Activated naive CD4-positive, alpha-beta T cell treated with anti-CD3 and anti-CD28 coated beads, Interleukin-2, amount 50 U/mL, for 16 hours (primary cell): ENCODE measurements at places on chromosomes 11 and 22.

GRCh38 chr11:66470015-66470414 is 3.3 kb downstream of the PELI3 start:
- DNase-seq, result no peak

GRCh38 chr22:44351685-44352377 is 39.1 kb upstream of the SHISAL1 start:
- DNase-seq, result peak; percentile 31

DNA sequence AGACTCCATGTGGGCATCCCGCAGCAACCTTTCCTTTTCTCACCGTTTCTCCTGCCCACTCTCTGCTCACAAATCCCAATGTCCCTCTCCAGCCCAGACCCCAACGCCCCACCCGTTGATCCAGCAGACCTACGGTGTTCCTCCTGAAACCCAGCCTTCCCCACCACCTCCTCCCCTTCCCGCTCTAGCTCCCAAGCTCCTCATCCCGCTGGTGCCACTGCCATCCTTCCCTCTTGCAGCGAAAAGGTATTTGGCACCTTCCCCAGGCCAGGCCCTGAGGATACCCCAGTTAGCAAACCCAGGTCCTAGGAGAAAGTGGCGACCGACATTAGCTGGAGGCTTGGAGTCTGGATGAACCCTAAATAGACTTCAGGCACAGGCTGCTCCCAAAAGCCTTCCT is 84.0 kb upstream of the RTL6 start:
- DNase-seq, result no peak

DNA sequence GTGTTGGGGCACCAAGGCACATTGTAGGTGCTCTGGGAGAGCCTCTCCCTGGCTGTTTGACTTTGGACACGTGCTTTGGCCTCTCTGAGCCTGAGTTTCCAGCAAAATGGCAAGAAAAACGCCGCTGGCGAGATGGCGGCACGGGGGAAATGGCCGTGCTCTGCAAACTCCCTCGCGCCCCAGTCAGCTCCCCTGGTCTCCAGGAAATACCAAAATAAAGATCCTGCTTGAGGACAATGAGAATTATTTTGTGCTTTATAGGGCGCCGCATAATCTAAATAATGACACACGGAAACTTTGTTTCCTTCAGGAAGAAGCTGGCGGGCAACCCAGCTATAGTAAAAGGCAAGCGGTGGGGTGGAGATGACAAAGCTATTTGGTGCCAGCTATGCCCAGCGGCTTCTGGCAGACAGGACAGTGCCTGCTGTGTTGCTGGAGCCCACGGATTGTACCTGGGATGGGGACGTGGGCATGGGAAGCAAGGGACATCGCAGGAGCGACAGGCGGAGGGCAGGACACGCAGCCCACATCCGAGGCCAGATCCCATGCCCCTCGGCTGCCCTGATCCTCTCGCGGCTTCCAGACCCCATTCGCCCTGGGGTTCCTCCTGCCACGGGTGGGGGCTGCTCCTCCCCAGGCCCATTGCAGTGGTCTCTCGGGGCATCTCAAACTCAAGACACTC is 26.3 kb upstream of the RFPL3 start:
- DNase-seq, result no peak

DNA sequence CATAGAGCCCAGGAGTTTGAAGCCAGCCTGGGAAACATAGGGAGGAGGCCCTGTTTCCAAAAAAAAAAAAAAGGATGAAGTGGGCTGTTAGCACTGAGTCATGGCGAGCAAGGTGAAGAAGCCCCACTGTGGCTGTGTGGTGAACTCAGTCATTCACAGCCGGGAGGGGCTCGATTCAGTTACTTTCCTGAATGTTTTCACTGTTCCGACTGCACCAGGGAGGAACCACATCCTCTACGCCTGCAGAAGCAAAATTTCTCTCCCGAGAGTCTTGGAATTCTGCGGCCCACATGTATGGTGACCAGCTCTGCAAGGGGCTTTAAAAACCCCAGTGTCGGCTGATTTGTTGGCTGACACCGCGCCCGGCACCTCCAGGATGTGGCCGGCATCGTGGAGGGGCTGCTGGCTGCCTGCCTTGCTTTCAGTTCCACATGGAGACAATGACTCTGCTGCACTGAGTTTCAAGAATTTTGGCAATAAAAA is 27.8 kb upstream of the GRAMD4 start:
- peak; percentile 46 for DNase-seq

DNA sequence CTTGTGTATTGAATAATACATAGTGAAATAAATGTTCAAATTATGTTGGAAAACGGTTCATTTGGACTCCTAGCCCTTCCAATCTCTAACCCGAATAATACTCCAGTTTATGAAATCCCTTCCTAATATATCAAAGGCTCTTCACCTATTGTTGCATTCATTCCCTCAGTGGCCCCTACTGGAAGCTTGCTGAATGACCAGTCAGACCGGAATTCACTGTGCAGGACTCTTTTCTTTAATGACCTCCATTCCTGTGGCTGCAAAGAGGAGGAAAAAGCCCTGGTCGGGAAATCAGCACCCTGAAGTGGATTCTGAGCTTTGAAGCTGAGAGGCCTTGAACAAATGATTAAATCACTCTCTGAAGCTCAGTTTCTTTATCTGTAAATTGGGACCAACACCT is 19.1 kb upstream of the RCN1 start:
- no peak for DNase-seq

GRCh38 chr22:32777987-32778386 is 23.5 kb upstream of the TIMP3 start:
- no peak for DNase-seq

DNA sequence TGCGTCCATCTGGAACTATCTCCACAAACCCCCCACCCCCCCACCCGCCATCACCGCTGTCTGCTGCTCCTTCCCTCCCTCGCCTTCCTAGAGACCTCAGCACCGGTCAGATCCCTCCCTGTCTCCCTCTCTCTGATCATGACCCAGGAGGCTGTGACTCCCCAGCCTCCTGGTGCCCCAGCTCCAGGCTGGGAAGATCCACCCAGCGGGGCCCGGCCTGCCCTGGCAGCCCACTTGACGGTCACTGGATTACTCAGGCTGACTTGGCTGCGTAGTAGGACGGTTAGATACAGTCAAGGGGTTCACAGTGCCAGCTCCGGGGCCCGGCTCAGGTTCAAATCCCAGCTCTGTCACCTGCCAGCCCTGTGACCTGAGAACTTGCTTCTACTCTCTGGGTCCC is 59.3 kb downstream of the ANO1 start:
- DNase-seq, result no peak

GRCh38 chr11:96072592-96072991 is 148.7 kb upstream of the MTMR2 start:
- DNase-seq, result no peak

DNA sequence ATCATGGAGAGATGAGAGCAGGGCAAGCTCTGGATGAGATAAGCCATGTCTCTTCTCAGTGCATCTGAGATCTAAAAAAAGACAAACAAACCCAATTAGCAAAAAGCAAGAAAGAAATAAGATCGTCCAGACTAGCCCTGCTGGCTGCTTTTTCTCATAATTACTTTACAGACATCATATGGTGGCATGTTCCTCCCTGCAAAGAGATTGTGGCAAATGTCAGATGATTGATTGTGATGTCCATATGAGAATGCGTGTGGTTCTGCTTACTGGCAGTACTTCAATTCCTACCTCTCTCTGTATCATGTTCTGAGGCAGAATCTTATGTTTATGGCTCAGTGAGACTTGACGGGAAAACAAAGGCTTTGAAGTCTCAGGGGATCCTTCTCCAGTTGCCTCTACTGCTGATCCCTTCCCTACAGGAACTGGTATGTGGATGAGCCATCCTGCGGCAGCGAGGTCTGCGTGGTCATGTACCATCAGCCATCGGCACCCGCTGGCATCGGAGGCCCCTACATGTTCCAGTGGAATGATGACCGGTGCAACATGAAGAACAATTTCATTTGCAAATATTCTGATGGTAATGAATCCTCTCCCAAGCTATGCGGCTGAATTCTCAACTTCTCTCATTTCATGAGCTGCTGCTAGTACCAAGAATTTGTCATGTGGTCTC is 8.8 kb downstream of the LAYN start:
- DNase-seq, result no peak

GRCh38 chr22:37909766-37910165 is 3.7 kb downstream of the MICALL1 start:
- DNase-seq, result no peak

- DNase-seq, result no peak
Measured at GRCh38 chr22:43819931-43820640, 8.0 kb upstream of the EFCAB6 start.

GRCh38 chr11:10715571-10715970 is 22.0 kb upstream of the IRAG1 start:
- no peak for DNase-seq

- no peak for DNase-seq
Measured at GRCh38 chr22:26482161-26482560, 1.4 kb downstream of the HPS4 start.

- no peak for DNase-seq
Measured at GRCh38 chr11:64566915-64567891, 23.8 kb upstream of the SLC22A12 start.

GRCh38 chr11:65452806-65453490 is 30.4 kb downstream of the NEAT1 start:
- DNase-seq, result no peak

- no peak for DNase-seq
Measured at GRCh38 chr11:121408830-121409229, 43.3 kb upstream of the SORL1 start.

DNA sequence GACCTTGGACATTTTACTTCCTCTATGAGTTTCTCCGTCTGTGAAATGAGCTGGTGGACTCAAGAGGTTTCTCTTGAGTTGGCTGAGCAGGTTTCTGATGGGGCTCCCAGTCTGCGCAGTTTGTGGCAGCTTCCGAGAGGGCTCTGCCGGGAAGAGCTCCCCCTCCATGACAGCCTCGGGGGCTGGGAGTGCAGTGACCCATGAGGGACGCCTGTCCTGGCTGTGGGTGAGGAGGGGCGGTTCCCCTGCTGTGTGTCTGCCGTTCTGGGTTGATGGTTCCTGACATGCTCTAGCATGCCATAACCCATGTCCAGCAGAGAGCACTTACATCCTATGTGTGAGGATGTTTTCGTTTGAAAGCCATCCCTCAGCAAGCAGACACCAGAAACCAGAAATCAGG is 14.8 kb downstream of the CSF2RB start:
- no peak for DNase-seq

GRCh38 chr11:130431331-130431773 is 2.9 kb upstream of the ADAMTS8 start:
- peak; percentile 66 for DNase-seq

DNA sequence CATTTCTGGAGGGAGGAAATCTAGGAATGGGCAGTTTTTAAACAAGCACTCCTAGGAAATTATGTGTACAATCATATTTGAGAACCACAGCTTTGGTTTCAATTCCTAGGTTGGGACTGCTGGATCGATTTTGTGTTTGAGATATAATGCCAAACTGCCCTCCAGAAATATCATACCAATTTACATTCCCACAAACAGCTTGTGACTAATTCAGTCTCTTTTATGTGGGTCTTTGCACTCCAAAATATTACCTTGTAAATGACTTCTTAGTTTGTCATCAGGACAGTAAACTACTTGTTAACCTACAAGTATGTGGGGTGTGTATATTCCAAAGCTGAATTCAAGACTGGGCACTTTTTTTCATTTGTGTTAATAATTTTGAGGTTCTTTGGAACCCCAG is 9.8 kb upstream of the BARX2 start:
- no peak for DNase-seq

- DNase-seq, result no peak
Measured at GRCh38 chr11:85316967-85317366, 310.2 kb downstream of the DLG2 start.

GRCh38 chr11:120605469-120605868 is 93.9 kb downstream of the GRIK4 start:
- no peak for DNase-seq

GRCh38 chr11:60895687-60896086 is 10.7 kb downstream of the PRPF19 start:
- DNase-seq, result no peak
